CD4-positive, alpha-beta T cell treated with Interleukin-6 at 100 ng/mL for 8 hours (primary cell): ENCODE measurements at places on chromosomes 7 and 10.

DNA sequence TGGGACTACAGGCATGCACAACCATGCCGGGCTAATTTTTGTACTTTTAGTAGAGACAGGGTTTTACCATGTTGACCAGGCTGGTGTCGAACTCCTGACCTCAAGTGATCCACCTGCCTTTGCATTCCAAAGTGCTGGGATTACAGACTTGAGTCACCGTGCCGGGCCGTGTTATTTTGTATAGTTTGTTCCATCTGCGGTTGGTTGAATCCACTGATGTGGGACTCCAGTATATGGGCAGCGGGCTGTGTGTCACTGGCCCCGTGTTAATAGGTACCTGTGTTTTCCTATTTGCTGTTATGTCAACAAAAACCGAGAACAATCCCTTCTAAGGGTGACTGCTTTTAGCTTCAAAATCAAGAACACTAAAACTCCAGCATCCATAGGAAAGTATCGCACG lies 297.6 kb upstream of the PITRM1 start:
- no peak for DNase-seq

DNA sequence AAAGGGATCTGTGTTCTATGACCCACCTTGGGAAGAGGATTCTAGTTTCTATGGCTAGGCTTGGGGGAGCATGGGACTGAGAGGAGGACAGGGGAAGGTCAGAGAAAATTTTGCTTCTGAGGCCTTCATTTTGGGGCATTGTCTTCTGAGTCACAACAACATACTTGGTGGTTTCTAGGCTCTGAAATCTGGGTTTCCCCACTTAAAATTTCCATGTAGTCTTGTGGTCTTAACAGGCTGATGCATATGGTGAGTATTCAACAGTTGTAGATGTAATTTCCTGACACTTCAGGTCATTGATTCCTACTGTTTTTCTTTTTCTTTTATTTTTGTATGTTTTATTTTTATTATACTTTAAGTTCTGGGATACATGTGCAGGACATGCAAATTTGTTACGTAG lies 88.5 kb downstream of the ANKRD7 start:
- no peak for DNase-seq

DNA sequence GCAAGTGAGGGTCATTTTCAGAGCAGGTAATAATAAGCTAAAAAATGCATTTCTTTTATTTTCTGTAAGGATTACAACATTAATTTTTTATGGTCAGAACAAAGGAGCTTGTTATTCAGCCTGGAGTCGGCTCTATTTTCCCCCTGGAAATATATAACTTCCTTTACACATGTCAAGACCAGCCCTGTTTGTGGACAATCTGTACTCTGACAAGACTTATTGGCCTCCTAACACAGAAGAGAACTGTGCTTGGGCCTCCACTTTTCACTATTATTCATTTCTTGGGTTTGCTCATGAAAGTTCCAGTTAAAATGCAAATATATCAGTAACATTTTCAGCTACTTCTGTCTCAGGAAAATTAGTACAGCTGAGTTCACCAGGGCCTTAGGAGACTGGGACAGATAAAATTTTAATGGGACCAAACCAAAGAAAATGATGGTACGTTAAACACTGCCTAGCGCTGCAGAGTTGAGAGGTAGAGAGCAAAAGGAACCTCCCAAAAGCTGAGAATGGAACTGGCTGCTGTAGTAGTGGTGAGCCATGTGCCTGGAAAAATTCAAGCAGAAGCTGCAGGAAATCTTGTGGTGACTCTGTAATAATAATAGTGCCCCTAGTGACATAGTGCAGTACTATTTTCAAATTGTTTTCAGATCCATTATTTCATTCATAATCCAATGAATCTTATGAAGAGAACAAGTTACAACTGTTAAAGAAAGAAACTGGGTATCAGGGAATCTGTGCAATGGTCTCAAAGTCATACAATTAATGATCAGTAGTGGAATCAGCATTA lies 227.2 kb upstream of the KIAA1217 start:
- no peak for DNase-seq

DNA sequence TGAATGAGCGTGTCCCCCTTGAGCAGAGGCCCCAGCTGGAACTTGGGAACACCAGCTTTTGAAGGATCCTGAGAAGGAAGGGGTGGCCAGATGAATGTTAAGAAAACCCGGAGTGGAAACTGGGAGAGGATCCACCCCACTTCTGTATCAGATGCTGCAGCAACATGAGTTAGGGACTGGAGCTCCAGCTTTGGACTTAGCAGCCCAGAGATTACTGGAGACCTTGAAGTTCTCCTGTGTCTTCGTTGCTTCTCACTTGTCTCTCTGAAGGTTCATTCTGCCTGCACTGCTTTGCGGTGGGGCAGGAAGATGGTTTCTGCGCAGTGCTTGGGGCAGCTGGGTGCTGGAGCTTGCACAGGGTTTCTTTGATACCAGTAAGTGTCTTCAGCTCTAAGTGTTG lies 9.3 kb downstream of the TMEM248 start:
- DNase-seq: no peak

DNA sequence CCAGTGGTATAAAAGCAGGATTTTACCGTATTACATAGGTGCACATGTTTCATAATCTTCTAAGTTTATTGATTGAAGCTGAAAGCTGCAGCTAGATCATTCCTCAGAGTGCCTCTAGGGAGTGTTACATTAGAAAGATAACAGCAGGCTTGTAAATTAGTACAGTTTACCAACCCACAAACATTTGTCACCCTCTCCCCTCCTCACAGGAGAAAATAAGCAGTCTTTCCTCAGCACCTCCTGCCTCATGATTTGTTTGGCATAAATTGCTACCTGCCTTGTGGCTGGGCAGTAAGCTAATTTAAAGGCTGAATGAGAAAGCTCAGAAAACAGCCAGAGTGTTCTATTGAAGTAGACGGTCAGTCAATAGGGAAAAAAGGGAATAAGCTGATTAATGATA lies 74.2 kb downstream of the NXPH1 start:
- no peak for DNase-seq

GRCh38 chr10:97047788-97048187 lies 138.0 kb downstream of the SLIT1 start:
- DNase-seq: no peak

GRCh38 chr10:90089719-90090118 lies 388.3 kb downstream of the KIF20B start:
- DNase-seq: no peak

GRCh38 chr7:69845721-69846495 lies 247.6 kb downstream of the AUTS2 start:
- no peak for DNase-seq

GRCh38 chr10:86536294-86536861 lies 14.8 kb upstream of the WAPL start:
- peak; percentile 61 for DNase-seq

GRCh38 chr10:127429601-127430312 lies 119.4 kb upstream of the NPS start:
- DNase-seq: no peak

GRCh38 chr10:22676435-22676834 lies 37.9 kb downstream of the PIP4K2A start:
- DNase-seq: no peak

DNA sequence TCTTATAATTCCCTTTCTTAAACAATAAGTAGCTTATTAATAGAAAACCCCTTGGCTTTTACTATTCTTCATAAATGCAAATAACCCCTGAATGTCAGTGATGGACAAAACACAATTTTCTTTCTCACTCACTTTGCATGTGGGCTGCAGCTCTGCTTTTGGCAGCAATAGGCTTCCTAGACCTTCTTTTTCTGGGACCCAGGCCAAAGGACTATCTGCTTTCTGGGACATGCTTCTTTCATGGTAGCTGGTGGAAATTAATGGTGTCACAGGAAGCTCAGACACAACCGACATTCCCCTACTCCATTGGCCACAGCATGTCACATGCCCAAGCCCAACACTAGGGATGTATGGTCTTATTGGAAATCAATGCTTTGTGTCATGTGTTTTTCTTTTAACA lies 134.3 kb upstream of the MDFIC start:
- no peak for DNase-seq

GRCh38 chr10:133616371-133617130 lies 10.0 kb downstream of the FRG2B start:
- DNase-seq: no peak

- peak; percentile 5 for DNase-seq
Measured at GRCh38 chr10:62352356-62352970, 21.7 kb upstream of the ZNF365 start.

GRCh38 chr7:108716783-108717182 lies 147.1 kb downstream of the DNAJB9 start:
- DNase-seq: no peak

- no peak for DNase-seq
Measured at GRCh38 chr10:92758594-92758993, 68.8 kb downstream of the HHEX start.

GRCh38 chr10:122164023-122164601 lies 107.0 kb upstream of the BTBD16 start:
- DNase-seq: no peak

DNA sequence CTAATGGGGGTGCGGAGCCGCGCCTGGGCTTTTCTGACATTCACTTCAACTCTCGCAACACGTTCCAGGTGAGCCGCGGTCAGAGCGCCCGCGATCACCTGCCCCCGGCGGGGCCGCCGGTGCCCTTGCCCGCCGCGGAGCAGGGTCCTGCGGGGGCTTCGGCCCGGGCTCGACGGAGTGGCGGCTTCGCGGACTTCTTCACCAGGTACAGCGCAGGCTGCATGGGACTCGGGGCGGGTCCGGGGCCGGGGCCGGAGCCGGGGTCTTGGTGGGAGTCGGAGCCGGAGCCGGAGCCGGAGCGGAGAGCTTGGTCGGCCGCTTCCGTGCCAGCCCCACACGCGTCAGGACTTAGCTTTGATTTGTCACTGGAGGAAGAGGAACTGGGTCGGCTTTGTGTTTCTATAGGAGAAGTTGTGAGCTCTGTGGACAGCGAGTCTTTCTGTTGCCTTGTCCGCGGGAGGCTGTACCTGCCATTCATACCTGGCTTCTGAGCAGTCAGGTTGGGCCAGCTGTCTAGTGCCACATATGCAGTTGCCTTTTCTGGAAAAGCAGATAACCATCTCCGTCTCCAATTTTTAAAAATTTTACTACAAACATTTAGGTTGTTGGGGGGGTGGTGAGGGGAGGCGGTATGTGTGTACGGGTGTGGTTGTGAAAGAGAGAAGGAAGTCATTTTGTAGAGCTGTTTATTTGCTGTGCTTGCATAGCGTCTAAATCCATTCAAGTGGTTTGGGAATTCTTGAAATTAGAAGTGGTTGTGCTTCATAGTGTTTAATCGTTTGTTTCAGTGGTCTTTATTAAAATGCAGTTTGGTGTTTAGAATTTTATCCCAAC lies 1.3 kb downstream of the TBC1D12 start:
- peak; percentile 9 for DNase-seq

GRCh38 chr10:45660876-45661411 lies 11.6 kb downstream of the ZFAND4 start:
- DNase-seq: no peak

GRCh38 chr10:131574363-131574706 lies 262.8 kb upstream of the TCERG1L start:
- DNase-seq: no peak

GRCh38 chr7:94160719-94161435 lies 156.7 kb upstream of the BET1 start:
- DNase-seq: no peak

DNA sequence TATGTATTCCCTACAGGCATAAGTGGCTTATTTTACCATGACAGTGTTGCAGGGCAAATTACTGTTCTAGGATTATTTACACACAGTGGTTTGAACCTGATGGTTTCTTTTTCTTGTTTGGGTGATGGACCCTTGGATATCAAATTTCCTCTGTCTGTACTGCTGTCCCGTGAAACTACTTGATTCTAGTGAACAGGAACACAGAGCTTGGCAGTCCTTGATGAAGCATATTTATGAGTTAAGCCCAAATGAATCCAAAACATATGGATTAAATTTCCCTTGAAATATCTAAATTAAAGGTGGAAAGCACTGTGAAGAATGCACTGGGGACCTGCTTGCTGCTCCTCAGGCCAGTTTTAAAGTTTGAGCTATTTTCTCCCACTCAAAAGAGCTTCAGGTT lies 635.3 kb downstream of the INHBA start:
- DNase-seq: no peak

- DNase-seq: no peak
Measured at GRCh38 chr10:44386546-44387052, 1.7 kb upstream of the CXCL12 start.

GRCh38 chr7:116354546-116355423 lies 144.4 kb downstream of the TES start:
- no peak for DNase-seq

GRCh38 chr7:132919771-132920170 lies 162.1 kb downstream of the CHCHD3 start:
- DNase-seq: no peak

- no peak for DNase-seq
Measured at GRCh38 chr7:40489844-40490602, 355.2 kb downstream of the SUGCT start.

GRCh38 chr7:44348300-44348699 lies 22.9 kb upstream of the CAMK2B start:
- DNase-seq: peak; percentile 12

- no peak for DNase-seq
Measured at GRCh38 chr7:69693042-69693441, 94.8 kb downstream of the AUTS2 start.

DNA sequence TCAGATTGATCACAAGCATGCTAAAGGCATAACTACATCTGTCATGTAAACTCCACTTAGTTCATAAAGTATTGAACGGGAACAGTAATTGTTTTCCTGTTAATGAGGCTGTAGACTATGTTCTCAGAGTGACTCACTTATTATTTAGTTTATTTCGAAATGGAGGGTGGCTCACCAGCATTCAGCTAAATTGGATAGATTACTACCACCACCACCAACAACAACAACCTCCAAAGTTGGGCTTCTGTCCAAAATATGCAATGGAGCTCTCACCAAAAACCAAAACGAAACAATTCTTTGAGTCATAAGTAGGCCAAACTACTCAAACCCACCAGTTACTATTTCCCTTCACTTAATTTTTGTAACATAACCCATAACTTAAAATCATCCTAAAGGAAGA lies 127.9 kb upstream of the NRBF2 start:
- no peak for DNase-seq

- DNase-seq: no peak
Measured at GRCh38 chr7:137243741-137244140, 99.8 kb downstream of the PTN start.

GRCh38 chr7:91050677-91051076 lies 213.6 kb upstream of the FZD1 start:
- DNase-seq: no peak

- DNase-seq: no peak
Measured at GRCh38 chr7:149202831-149203231, 7.5 kb downstream of the ZNF282 start.

GRCh38 chr10:75475460-75476182 lies 44.2 kb downstream of the LRMDA start:
- DNase-seq: no peak

GRCh38 chr10:132329565-132330485 lies 2.2 kb upstream of the LRRC27 start:
- DNase-seq: peak; percentile 37

- DNase-seq: no peak
Measured at GRCh38 chr10:101807158-101807557, 11.1 kb downstream of the OGA start.

DNA sequence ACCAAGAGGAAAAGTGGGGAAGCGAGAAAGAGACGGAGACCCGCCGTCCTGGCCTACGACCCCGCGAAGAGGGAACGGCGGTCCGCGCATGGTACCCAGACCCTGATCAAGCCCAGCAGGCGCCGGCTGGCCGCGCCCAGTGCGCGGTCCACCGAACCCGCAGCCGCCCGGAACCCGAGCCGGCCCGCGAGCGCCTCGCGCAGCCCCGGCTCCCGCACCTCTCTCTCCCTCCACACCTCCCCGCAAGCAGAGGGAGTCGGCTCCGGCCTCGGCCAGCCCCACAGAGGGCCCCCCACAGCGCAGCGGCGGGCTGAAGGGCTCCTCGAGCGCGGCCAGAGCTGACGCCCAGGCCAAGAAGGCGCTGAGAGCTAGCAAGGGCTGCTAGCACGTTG lies 164.7 kb downstream of the AGMO start:
- no peak for DNase-seq

GRCh38 chr7:125833839-125834238 lies 904.2 kb upstream of the POT1 start:
- no peak for DNase-seq
